ENCODE measurements at places on chromosomes 5 and 9.

GRCh38 chr5:69497006-69497520 is 4.5 kb downstream of the OCLN start:
- DNase-seq, result no peak

DNA sequence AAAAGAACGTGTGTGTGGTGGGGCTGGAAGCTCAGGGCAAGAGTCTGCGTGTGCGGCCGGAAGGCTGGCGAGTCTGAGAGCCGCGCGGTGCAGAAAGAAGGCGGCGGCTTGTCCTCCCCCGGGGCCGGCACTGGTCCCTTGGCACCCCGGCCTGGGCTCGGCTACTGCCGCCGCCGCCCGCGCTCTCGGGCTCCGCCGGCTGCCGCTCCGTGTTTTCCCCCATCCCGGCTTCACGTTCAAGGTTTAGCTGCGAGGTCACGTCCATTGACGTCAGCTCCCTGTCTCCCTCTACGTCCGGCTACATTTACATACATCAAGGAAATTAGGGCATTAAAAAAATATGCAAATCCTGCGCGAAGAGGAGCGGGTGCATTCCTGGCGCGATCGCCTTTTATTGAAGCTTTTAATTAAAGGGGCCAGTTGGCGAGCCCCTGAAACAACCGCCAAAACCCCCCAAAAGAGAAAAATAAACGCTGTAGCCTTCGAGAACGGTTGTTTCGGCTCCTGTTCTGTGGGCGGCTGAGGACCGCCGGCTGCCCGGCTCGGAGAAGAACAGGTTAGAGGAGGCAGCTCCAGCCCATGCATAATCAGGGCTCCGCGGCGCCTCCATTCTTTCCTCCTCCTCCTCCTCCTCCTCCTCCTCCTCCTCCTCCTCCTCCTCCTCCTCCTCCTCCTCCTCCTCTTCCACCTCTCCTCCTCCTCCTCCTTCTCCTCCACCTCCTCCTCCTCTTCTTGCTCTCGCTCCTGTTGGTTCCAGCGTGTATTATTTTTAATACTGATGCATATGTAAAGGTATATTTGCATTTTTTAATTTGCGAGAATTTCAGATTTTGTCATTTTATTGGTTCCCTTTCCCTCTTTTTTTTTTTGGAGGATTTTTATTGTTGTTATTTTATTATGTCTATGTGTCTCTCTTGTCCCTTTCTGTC is 207.0 kb downstream of the MEF2C start:
- no peak for DNase-seq

GRCh38 chr5:422323-423232 is 20.4 kb upstream of the EXOC3 start:
- DNase-seq, result no peak

- no peak for DNase-seq
Measured at GRCh38 chr5:21765406-21765805, 1087.7 kb downstream of the CDH12 start.

GRCh38 chr5:464446-464842 is 21.5 kb downstream of the EXOC3 start:
- DNase-seq, result no peak

DNA sequence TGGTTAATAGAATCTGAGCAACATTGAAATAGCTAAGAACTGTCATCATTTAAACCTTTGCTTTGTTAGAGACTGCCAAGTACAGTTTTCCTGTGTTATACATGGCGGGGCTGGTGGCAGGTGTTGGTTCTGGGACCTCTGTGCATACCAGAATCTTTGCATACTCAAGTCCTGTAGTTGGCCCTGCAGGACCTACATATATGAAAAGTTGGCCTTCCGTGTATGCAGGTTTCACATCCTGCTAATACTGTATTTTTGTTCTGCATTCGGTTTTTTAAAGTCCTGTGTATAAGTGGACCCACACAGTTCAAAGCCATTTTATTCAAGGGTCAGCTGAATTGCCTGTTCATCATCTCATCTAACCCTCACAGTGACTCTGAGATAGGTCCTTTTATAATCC is 36.4 kb downstream of the LARP1 start:
- DNase-seq, result no peak

GRCh38 chr9:85981369-85981768 is 40.4 kb downstream of the NAA35 start:
- no peak for DNase-seq

- no peak for DNase-seq
Measured at GRCh38 chr5:139677736-139678613, 29.8 kb downstream of the CXXC5 start.

GRCh38 chr5:1540166-1540565 is 16.4 kb upstream of the LPCAT1 start:
- DNase-seq, result peak; percentile 22

- no peak for DNase-seq
Measured at GRCh38 chr5:153014194-153014593, 476.3 kb upstream of the GRIA1 start.

- DNase-seq, result no peak
Measured at GRCh38 chr9:747567-747966, 93.9 kb upstream of the DMRT1 start.

DNA sequence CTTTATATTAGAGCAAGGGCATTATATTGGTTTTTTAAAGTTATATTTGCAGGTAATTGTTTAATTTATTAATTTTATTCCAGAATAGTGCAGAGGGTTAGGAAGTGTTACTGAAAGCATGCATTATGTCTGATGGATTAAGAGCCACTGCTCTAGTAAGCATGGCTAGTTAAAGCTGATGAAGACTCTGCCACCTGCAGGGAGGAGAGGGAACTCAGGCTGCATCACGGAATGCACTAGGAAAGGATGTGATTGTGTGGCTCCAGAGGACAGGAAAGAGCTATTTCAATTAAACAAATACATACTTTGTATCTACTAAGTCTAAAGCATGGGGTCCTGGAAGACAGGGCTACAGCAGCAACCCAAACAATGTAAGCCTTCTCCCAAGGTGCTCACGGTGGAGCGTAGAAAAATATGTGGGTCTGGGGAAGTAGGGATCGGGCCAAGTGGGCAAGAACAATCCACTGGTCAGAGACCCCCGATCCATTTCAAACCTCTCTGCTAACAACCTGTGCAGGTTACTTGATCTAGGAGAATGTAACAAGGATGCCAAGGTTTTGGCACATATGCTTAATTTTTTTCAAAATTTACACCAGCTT is 15.3 kb upstream of the GRXCR2 start:
- no peak for DNase-seq

GRCh38 chr9:104746798-104747197 is 685 bp upstream of the NIPSNAP3A start:
- DNase-seq, result no peak

GRCh38 chr5:74028406-74028805 is 402.4 kb downstream of the ARHGEF28 start:
- no peak for DNase-seq

DNA sequence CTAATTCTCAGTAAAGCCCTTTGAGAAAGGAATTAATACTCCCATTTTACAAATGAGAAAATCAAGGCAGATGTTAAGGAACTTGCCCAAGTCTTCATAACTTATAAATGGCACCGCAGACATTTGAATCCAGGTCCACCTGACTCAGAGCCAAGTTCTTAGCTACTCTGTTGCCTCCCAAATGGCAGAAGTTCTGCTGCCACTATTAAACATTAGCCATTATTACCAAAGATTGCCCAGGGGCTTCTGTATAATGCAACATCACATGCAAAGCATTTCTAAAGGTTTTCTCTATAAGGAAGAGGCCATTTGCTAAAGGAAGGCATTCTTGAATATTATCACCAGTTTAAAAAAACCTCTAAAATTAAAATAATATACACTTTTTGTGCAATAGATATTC is 28.3 kb downstream of the TPD52L3 start:
- no peak for DNase-seq

DNA sequence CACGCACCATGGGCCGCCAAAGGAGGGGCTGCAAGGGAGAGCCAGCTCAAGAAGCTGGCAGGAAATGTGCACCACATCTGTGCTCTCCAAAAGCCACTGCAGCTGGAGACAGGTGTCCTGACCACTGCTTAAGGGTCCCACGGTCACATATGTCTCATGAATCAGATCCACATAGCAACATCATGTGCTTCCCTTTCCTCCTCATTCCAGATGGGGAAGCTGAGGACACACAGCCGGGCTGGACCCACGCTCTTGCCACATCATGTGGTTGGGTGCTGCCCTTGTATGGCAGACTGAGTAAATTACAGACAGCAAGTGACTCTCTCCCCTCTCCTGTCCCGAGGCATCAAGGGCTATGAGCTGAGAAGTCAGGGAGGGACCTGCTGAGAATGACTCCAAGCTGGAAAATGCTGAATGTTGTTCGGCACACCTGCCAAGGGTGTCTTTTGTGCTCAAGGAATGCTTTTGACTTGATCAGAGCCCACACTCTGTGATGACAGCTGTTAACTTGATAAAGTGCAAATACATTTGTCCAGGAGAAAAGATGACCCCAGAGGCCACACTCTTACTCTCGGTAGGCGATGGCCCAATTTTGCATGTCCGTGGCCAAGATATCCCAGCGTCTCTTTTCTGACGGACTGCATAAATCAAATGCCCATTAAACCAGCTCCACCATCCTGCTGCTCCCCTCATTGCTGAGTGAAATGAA is 58.2 kb downstream of the NSUN2 start:
- DNase-seq, result no peak

- peak; percentile 70 for DNase-seq
Measured at GRCh38 chr9:93183663-93184431, at the start of gene WNK2. WNK2 (plus strand) TSS chr9:93184139; CDS start chr9:93184930, 791 bp downstream.

GRCh38 chr5:44881266-44881665 is 72.5 kb downstream of the MRPS30 start:
- DNase-seq, result no peak

DNA sequence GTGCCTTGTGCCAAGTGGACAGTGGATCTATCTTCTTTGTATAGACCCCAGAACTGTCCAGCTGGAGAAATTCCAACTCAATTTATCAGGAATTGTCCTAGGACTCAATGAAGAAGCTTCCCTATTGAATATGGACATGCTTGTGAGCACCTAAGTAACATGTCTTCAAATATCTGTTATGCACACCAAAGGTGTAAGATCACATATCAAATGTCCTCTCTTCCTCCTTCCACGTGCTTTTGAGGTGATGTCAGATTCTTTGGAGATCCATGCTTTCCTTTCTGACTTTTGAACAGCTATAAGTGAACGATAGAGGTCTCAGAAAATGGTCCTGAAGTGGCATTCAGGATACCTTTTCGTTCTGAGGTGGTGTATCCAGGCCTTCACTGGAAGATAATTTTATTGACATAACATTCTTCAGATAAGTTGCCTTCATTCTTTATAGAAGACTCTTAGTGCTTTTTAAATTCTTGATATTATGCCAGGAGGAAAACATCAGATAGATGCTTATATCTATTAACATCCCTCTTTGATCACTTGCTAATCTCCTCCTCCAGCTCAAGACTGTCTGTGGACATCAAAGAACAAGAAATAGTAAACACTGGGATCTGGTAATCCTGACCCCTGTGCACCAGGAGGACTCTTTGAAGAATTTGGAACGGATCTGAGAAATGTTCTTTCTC is 246.4 kb downstream of the SMARCA2 start:
- no peak for DNase-seq

DNA sequence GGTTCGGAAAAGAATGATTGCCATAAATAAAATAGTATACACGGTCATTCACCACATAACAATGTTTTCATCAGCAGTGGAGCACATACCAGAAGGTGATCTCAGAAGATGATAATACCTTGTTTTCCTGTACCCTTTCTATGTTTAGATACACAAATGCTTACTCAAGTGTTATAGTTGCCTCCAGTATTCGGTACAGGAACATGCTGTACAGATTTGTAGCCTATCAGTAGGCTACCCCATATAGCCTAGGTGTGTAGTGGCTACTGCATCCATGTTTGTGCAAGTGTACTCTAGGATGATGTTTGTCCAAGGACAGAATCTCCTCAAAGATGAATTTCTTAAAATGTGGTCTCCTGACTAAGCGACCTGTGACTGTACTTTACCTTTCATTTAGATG is 59.2 kb downstream of the ICE1 start:
- no peak for DNase-seq

DNA sequence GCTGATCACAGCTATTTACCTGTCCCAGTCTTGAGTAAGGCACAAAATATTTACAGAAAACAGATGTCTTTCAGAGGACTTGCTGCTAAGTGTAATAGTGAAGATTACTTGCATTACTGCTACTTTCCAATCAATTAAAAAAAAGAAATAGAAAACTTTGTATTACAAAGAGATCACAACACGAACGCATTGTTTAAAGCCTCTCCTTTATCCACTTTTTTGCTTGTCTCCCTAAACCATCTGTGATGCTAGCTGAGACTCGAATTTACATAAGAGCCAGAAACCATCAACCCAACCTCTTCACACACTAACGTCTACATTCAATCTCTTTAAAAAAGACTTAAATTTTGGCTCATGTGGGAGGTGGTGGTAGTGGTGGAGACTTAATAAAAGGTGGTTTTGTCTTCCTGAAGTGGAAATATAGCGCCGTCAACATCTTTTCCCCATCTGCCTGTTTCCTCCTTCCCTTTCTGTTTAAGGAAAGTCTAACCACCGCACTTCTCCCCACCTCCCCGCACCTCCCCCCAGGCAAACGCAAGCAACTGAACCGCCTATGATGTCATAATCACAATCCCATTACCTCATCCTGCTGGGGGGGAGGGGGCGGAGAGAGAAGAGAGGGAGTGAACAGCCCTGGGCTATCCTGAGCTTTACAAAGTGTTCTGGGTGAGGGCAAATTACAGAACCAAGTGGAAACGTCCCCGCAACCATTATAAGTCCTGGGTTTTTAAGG is 948 bp upstream of the FAM53C start:
- no peak for DNase-seq

GRCh38 chr5:56412601-56413379 is 179.7 kb upstream of the ANKRD55 start:
- no peak for DNase-seq

DNA sequence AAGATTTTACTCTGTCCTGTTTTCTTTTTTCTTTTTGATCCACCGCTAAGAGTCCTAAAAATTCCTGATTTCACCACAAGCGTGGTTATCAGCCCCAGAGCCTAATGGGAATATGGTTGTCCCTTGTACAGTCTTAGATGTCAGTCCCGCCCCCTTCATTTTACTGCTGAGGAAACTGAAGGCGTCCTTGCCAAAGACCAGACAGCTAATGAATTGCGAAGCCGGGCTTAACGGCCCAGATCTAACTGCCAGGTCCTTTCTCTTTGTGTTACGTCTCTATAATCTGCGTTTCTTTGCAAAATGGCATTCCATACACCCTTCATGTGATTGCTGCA is 497 bp downstream of the NSA2 start:
- DNase-seq, result no peak

- DNase-seq, result peak; percentile 74
Measured at GRCh38 chr5:179803651-179804554, 2.8 kb downstream of the MGAT4B start.

DNA sequence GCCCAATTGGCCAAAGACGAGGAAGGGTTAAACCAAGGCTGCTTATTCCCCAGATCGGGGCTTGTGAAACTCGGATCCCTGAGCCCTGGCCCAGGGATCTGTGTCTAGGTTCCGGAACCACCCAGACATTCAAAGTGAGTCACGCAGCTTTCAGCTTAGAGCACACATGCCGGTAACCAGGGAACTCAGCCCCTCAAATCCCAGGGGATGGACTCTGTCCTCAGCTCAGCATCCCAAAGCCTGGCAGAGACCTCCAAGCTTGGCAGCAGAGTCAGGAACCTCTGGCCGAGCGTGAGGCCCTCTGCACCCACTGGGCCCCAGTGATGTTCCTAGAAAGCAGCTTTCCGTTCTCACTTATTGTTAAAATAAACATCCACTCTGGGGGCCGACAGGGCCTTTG is 5.1 kb downstream of the PNPLA7 start:
- DNase-seq, result no peak

GRCh38 chr5:35223787-35224395 is 6.4 kb downstream of the PRLR start:
- no peak for DNase-seq

GRCh38 chr5:116785106-116785505 is 210.5 kb upstream of the SEMA6A start:
- no peak for DNase-seq

Data from activated T-cell treated with anti-CD3 and anti-CD28 coated beads, Interleukin-2, amount 50 U/mL, for 48 hours (primary cell).